SHP77 treated with DMSO at 0.1 percent for 48 hours (cell line): ENCODE measurements at places on chromosomes 11 and 22.

GRCh38 chr11:119676461-119677020, 52.5 kb downstream of the NECTIN1 start:
- DNase-seq, result no peak

GRCh38 chr11:83285151-83285770, 906 bp downstream of the CCDC90B start:
- DNase-seq, result no peak

- peak; percentile 79 for DNase-seq
Measured at GRCh38 chr11:47271961-47272661, 2.2 kb downstream of the MADD start.

DNA sequence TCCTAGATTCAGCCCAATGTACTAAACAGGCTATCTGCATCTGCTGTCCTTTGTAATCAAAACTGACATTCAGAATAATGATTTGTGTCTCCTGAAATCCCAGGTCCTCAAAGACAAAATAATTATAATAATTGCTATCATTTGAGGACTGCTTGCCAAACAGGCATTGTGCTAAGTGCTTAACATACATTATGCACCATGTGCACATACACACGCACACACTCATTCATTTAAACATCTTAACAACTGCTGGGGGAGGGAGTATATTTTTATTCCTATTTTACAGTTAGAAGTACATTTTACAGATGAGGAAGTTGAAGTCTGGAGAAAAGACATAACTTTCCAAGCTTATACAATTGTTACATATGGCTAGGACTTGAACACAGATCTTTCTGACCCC, 308.0 kb upstream of the ZC3H12C start:
- DNase-seq, result no peak

DNA sequence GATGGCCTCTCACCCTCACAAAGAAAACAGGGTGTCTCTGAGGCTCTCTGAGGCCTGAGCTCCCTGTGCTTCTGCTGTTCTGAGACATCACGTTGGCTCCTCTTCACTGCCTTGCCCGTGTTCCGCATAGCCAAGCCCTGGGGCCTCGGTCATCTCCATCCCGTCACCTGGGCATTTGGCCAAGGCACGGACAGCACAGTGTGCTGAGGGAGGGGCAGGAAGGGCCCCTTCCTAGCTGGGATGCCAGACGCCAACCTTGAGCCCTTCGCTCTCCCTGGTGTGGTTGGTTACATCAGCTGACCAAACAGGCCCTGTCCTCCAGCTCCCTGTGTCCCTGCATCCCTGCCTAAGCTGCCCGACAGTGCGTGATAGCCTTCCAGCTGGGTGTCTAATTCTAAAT, 25.9 kb downstream of the MOV10L1 start:
- peak; percentile 62 for DNase-seq

- DNase-seq, result no peak
Measured at GRCh38 chr11:63007920-63008319, 7.7 kb downstream of the SLC22A8 start.

GRCh38 chr11:118374729-118375128, 15.3 kb downstream of the UBE4A start:
- no peak for DNase-seq

- DNase-seq, result no peak
Measured at GRCh38 chr11:72983560-72983959, 158.6 kb downstream of the FCHSD2 start.

GRCh38 chr11:68601147-68601546, 83.2 kb upstream of the GAL start:
- DNase-seq, result no peak

DNA sequence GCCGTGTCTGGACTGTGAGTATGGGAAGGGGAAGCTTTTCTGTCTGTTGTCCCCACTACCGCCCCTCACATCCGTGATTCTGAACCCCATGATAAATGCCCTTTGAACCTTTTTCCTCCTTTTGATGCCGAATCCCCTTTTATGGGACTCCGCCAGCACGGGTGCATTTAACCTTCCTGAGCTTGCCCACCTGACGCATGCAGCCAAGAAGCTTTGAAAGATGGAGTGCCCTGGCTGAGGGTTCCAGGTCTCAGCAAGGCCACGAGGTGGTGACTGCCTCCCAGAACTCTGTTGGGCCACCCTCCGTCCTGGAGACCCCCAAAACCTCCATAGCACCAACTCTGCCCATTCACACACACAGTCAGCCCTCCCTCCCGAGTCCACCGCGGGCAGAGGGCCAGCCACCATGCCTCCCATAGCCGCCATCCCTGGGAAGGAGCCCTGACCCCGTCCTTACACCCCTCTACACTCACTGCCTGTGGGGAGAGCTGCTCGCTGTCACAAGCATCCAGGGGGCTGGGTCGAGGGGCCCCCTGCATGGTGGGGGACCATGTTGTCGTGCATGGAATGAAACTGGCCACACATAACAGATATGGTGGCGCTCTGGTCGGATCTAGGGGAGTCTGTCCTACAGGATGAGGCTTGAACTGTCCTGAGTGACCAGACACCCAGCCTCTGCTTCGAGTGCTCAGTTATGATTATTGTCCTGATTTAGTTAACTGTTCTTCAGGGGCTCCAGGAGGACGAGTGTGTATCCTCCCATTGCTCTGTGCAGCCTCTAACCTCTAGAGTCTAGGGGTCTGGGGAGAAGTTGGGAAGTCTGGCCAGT, 822 bp upstream of the COMT start:
- DNase-seq, result no peak

GRCh38 chr22:21937041-21937820, 15.4 kb downstream of the PPM1F start:
- DNase-seq, result no peak
